ENCODE measurements at places on chromosomes 6 and 20.
A peak's percentile ranks its signal among the peaks of the same experiment; 100 is the strongest.

- DNase-seq, result no peak
These were observed 159.9 kb downstream of the CD83 start for GRCh38 chr6:14277405-14277930.

DNA sequence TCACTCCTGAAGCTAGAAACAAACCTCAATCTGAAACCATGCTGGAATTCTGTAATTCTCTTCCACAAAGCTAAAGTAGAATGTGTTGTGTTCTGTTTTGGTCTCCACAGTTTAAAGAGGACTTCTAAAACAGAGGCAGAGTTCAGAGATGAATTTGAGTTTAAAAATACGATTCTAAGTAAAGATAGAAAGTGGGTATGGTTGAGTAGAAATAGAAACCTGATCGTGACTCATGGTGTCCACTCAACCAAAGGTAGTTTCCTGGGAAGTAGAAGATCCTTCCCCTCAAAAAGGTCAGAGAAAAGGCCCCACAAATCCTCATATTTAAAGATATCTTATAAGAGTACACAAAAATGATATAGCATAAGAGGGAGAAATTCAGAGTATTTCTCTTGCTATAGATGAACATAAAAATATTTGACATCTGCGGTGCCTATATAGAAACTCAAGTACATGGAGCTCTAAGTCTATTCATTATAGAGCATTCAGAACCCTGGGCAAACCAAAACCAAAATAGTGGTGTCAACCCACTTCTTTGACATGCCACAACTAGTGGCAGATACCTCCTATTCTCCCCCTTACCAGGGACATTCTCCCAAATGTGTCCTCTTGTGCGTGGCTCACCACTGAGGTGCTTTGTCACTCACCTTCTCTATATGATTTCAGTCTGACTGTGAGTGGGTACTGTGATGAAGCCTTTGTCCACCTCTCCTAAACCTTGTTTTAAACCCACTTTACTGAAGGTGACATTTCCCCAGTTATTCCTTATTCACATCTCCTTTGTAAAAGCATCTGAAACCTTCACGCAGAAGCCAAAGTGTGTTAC lies 84.5 kb downstream of the PLCB1 start:
- no peak for DNase-seq

- no peak for DNase-seq
These were observed 4.7 kb downstream of the GMPR start for GRCh38 chr6:16243055-16243454.

- DNase-seq, result no peak
These were observed 27.6 kb upstream of the EPB41L1 start for GRCh38 chr20:36126836-36127527.

DNA sequence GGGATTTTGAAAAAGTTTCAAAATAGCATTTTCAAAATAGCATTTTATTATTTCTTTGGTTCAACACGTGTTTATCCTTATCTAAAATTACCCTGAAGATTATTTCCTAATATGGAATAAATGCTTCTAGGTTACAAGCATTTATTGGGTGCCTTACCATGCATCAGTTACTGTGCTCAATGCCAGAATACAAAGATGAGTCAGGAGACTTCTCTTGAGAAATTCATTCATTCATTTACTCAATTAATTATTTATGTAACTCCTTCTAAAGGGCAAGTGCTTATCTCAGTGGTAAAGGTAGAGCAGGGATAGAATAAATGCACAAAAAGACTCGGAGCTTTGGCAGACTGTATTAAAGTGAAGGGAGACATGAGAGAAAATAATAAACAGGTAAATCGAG lies 150.1 kb upstream of the PDE7B start:
- DNase-seq, result no peak

DNA sequence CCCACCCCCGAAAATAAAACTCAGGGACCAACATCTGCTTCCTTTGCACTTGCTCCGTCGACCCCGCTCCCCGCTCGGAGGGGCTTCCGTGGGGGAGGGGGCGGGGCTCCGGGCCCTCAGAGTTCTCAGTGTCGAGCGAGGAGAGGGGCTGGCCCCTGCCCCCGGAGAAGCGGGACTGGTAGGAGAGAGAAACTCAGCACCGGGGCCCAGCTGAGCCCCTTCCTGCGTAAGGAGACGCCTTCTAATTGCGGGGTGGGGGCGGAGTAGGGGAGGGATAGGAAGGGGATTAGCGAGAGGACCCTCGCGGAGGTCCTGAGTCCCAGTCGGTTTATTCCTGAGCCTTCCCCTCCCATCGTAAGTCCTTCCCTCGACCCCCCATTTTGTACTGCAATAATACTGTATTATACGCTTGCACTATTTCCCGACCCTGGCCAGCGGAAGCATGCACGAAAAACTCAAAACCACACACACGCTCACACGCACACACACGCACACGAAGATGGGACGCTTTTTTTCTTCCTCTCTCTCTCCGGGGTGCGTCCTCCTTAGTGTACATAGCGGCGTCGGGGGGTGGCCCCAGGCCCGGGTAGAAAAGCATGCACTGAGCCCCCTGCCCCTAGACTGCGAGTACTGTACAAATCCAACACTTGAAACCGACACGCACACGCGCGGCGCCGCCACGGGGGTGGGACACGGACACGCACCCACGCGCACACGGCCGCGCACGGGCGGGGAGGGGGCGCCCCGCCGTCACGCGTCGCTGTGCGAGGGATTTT lies 22.1 kb upstream of the SLC22A7 start:
- no peak for DNase-seq

- DNase-seq, result peak; percentile 39
These were observed 24.6 kb upstream of the ID4 start for GRCh38 chr6:19812512-19813119.

DNA sequence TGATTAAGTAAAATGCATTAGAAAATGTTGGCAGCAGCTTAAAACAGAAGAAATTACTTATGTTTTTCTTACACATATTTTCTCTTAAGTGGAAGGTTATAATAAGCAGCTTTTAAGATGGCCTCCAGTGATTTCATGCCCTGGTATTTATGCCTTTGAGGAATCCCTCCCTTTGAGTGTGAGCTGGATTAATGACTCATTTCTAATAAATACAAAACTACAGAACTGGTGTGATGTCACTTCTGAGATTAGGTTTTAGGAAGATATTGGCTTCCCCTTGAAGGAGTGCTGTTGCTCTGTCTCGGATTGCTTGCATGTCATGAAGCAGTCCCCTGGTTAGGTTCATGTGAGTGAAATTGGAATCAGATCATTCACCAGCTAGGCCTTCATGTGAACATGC lies 143.2 kb upstream of the EPHA7 start:
- DNase-seq, result peak; percentile 10

- DNase-seq, result no peak
These were observed 235.9 kb upstream of the SUPT3H start for GRCh38 chr6:45613656-45614055.
